Stimulated activated CD8-positive, alpha-beta memory T cell treated with anti-CD3 and anti-CD28 coated beads, Interleukin-7, amount 100 ng/mL, for 48 hours (primary cell): ENCODE measurements at places on chromosomes 5 and 9.

DNA sequence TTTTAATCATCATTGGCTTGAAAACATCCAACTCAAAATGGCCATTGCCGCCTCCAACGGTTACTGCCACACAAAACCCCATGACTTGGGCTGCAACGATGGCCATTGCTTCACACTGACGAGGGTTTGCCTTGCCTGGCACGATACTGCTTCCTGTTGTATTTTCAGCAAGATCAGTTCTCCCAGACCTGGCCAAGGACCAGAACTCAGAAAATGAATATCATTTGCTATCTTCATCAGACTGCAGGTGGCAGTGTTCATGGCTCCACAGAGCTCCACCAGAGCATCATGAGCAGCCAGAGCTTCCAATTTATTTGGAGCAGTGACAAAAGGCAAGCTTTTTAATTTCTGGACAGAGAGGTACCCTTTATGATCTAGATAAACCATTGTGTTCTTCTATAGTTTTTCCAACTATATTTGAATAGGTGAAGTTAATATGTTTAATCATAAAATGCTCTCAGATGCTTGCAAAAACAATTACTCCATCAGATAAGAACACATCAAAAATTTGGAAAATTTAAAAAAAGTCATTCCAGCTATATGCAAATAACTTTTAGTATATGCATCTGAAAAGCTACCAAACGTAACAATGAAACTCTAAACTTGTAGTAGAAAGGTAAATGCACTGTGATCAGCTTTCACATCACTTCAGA, 10.4 kb downstream of the AMACR start:
- no peak for DNase-seq

- no peak for DNase-seq
Measured at GRCh38 chr5:171032435-171032973, 170.7 kb downstream of the RANBP17 start.

- DNase-seq = no peak
Measured at GRCh38 chr5:114335391-114335790, 26.5 kb upstream of the KCNN2 start.

DNA sequence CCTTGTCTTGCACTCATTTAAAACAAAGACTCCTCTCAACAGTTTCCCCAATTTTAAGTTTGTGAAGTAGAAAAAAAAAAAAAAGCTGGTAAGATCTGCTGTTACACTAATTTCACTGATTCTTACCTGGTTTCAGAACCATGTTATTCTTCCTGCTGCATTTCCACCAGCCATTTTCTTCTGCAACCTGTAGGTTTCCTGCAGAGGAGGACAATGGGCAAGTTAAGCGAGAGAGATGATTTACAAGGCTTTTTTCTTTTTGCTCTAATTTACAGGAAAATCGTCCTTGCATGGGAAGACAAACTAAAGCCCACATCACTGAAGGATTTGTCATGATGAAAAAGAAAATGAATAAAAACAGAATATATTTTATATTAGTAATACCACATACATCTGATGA, 86.0 kb upstream of the SMARCA2 start:
- no peak for DNase-seq

- no peak for DNase-seq
Measured at GRCh38 chr5:131810510-131811249, 13.9 kb upstream of the FNIP1 start.

DNA sequence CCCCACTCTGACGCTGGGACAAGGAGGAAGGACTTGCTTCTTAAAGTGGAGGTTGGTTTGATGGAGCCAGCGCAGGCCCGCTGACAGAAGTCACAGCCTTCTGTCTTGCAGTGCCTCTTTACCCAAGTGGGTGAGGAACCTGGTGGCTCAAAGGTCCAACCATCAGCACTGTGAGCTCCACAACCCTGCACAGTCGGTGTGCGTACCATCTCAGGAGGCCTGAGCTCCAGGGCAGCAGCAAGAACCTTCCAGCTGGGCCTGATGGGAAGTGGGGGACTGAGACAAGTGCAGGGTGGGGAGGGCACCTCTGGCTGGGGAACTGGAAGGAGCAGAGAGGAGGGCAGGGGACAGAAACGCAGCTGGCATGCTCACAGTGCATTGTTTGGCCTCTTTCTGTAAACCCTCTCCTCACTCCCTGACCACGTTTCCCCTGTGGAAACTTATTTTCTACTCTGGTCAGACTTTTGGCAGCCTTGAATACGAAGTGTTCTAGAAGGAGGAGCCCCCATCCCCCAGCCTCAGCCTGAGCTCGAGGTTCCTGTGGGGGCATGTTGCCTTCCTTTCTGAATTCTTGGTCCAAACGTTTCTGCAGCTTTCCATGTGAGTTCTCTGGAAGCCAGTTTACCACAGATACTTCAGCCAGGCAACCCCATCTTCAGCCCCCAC, 178.5 kb upstream of the PITX1 start:
- no peak for DNase-seq

GRCh38 chr5:156380848-156381247, 53.9 kb downstream of the SGCD start:
- DNase-seq = no peak

- no peak for DNase-seq
Measured at GRCh38 chr5:168765551-168766425, 186.6 kb upstream of the PANK3 start.

GRCh38 chr5:60779466-60779865, 64.6 kb downstream of the ELOVL7 start:
- no peak for DNase-seq

DNA sequence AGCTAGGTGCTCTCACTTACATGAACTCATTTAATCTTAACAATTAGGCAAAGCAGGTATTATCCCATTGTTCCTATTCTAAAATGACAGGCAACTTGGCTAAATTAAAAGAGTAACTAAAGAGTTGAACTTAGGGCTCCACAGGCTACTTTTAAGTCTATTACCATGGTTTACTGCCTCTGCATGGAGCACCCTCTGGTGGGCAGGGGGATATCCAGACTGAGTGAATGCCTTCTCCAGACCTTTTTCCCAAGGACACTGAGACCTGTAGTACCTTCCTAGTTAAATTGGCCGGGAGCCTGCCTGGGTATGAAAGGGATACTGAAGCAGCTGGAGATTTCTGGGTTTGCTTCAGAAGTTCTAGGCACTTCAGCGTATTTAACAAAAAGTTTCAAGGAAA, 238.1 kb downstream of the ELAVL2 start:
- no peak for DNase-seq

DNA sequence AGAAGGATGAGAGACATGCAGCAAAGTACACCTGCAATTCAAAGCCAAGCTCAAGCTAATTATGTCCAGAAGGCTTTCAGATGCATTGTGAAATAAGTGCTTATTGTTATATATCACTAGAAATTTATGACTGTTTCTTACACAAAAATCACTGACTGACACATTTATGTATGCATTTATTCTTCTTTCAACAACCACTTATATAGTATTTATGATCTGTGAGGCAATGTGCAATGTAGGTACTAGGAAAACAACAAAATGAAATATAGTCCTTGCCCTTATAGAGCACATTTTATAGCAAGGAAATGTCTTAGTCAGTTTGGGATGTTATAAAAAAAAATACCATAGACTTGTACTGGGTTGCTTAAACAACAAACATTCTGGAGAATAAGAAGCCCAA, 167.6 kb downstream of the YIPF5 start:
- DNase-seq = no peak

DNA sequence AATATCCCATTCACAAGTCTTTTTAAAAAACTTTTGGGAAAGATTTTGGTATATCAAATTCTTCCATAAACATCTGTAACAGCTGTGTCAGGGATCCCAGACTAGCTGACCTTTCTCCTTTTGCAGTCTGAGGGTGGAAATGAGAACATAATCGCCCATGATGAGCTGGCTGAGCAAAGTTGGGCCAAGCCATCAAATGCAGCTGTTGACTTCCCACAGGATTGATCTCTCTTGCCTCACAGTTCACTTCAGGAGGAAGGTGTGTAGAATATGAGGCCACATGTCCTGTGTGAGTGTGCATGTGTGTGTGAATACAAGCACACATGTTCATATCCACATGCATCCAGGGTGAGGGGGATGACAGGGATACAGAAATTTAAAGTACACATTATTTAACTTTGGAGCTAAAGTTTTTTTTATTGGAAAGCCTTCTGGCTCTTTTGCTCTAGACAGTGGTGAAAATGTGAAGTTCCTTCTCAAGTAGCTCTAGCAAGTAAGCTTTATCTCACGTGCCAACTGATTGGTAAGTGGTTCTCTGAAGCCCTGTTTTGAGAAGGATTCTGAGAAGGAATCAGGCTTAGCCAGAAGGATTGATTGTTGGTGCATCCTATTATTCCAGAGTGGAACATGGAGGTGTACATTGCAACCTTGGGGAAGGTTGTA, 468.8 kb upstream of the DMAC1 start:
- no peak for DNase-seq

GRCh38 chr9:8725635-8726034, 926.1 kb upstream of the DMAC1 start:
- no peak for DNase-seq

- peak; percentile 33 for DNase-seq
Measured at GRCh38 chr9:123360161-123361085, 4.4 kb downstream of the CRB2 start.

DNA sequence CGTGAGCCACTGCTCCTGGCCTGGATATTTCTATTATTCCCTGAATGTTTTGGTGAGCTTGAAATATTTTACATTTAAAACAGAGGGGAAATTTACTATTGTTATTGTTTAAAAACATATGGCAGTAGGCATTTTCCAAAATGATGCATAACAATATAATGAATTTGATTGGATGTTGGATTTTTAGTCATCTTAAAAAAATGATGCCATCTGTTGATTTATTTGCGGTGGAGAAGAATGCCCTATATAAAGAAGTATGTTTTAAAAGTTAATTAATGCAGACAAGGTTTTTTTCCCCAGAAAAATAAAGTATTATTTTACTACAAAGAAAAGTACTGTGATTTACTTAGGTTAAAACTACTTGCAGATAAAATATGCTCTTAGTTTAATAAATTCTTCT, 33.4 kb upstream of the ARRDC3 start:
- DNase-seq = no peak

DNA sequence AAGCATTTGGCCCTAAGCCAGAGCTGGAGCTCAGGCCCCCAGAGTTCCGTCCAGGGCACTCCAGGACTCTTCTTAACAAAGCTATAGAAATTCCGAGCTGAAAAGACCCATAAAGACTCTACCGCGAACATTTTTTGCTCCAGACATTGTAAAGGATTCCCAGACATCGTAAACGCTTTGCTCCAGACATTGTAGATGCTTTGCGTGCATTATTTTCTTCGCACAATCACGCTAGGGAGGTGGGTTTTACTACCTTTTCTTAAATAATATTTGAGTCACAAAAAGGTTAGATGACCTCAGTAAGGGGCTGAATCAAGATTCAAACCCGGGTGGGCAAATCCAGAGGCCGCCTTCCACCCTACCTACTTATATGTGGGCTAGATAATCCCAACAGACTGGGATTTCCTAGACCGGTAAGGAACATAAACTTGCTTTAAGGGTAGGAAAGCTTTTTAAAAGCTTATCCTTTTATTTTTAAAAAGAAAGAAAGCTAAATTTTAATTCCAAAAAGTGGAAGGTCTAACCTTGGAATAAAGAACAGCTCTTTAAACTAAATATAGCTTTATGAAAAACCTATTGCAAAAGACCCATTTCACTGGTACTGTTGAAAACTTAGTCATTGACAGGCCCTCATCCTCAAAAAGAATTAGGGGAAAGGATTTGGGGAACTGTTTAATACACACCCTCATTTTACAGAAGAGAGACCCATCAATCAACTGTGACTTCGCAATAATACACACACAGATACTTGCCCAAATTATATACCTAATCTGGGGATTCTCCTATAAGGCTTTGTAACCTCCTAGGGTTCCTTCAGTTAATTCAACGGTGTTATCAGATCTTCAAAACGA, 822 bp upstream of the TNIP1 start:
- no peak for DNase-seq

DNA sequence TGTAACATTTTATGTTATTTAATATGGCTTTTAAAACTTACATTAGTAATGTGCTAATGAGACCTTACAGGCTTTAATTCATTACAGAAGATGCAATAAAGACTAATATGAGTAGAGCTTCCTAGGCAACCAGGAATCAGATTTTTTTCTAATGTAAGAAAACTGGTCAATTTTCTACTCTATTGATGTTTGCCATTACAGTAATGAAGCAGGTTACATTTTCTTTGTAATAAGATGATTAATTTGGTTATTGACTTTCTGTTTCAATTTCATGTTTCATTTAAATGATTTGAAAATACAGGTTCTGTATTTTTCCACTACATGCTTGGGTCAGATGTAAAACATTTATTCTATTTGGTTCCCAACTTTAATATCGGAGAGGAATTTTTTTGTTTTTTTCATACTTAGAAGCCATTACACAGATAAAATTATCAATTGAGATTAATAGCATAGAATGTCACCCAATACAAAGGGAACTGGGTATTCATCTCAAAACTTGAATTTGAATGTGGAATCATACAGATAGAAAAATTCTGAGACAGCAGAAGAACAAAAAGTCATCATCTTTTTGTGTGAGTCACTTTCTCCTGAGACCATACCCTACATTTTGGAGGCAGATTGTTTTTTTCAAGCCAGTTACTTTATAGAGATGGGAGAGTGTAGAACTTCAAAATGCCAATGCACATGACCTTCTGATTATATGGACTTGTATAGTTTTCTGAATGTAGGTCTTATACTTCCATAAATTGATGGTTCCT, 133.6 kb upstream of the HMHB1 start:
- no peak for DNase-seq
